Naive thymus-derived CD8-positive, alpha-beta T cell (primary cell): ENCODE measurements at places on chromosomes 6 and 20.

- DNase-seq, result no peak
Observed at GRCh38 chr6:15876406-15876805, 213.6 kb upstream of the DTNBP1 start.

DNA sequence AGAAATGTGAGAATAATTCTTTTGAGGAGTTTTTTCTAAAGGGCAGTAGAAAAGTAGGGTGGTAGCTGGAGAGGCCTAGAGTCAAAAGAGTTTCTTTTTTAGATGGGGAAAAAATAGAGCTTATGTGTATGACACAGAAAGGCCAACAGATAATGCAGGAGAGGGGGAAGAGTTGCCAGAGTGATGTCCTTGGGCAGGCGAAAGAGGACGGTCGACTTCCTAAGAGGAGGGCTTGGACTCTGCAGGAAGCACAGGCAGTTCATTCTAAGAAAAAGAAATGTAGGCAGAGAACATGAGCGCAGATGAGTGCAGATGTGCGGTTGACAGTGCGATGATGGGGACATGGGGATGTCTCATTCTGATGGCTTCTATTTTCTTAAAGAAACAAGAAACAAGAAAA, 68.9 kb downstream of the PAK5 start:
- no peak for DNase-seq

DNA sequence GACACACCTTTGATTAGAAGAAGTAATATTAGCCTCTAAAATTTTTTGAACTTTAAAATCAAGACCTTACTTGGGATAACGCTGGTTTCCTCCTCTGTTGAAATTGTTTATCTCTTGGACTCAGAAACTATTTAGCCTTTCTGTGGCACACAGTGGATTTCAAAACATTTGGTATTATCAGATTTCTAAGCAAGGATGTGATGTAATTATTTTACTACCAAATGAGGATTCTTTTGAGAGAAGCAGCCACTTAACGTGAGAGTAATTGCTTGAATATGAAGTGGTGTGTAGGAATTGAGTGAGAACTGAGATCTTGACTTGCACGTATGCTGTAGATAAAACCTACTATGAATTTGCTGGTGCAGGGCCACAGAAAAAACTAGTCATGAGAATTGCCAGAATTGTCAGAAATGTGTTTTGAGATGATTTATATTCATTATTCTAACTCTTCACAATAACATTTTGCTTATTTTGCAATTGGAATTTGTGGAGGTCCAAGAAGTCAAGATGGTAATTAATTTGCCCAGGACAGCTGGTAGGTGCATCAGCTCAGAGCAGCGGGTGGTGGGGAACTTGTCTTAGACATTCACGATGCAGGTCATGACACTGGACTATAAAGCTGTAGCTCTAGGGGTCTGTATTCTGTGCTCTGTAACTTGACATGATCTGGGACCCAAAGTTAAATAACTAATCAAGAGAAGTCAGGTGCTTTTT, 53.4 kb downstream of the AKAP12 start:
- DNase-seq, result no peak

- DNase-seq, result no peak
Observed at GRCh38 chr6:4138186-4138585, 2.8 kb upstream of the ECI2 start.

GRCh38 chr20:22681591-22682248, 97.3 kb upstream of the FOXA2 start:
- no peak for DNase-seq

DNA sequence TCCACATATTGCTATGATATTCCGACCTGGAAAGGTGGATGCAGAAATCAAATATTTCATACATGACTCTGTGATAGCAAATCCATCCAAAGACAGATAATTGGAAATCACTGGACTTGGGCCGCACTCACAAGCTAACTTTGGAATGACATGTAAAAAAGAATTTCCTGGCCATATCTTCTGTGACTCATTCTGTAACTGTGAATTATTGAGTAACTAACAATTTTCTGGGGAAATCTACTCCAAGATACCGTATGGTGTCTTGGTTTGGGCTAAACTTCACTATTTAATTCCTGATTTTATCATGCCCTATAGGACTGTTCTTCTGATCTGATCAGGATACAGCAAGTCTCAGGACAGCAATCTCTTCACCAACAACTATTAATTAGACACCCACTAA, 92.7 kb upstream of the LY86 start:
- DNase-seq, result no peak

- DNase-seq, result no peak
Observed at GRCh38 chr20:51531141-51531710, 11.3 kb downstream of the NFATC2 start.

- DNase-seq, result no peak
Observed at GRCh38 chr6:160661216-160661615, 2.9 kb downstream of the LPA start.

GRCh38 chr20:2991532-2991931, 51.9 kb upstream of the GNRH2 start:
- DNase-seq, result no peak

- DNase-seq, result no peak
Observed at GRCh38 chr6:113143206-113143605, 713.9 kb upstream of the MARCKS start.

DNA sequence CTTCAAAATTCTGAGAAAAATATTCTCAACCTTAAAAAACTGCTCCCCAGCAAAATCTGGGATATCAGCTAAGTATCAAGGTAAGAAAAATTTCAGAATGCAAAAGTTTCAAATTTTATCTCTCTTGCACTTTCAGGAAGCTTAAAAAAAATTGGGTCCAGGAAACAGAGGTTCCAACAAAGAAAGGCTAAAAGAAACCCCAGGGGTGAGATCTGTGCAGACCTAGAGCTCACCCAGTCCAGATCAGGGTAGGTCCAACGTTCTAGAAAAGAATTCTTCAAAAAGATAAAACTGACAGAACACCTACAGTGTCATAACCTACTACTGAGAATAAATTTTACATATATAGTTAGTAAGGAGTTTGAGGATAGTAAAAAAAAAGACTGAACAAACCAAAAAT, 23.5 kb downstream of the ILRUN start:
- DNase-seq, result no peak

DNA sequence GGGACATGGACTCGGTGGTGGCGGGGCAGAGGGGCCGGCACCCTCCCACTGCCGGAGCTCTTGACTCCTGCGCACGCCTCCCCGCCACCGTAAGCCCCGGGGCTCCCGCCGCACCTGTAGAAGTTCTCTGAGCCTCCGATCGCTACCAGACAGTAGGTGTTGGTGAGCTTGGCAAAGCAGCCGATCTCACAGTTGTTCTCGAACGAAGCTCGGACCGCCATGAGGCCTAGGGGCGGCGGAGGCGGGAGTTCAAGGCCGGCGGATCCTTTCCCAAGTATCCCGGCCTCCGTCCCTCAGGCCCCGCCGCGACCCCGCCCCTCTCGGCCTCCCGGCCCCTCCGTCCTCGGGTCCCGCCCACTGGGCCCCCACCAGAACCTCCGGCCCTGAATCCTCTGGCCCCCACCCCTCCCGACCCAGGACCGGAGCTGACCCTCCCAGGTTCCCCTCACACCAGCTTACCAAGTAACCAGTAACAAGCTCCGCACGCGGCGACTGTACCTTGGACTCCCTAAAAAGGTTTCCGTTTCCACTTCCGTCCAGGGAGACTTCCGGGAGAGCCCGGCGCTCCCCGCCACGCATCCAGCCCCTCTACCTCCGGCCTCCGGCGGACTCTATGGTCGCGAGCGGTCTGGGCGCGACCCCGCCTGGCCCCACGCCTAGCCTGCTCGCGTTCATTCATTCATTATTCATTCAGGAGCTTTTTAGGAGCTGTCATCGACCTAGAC, at the start of gene EIF6:
Gene EIF6, minus strand, starts transcription at position 506 of the 725 bp plus-strand sequence. Its CDS starts 285 bp downstream, at position 221.
- peak; percentile 50 for DNase-seq

DNA sequence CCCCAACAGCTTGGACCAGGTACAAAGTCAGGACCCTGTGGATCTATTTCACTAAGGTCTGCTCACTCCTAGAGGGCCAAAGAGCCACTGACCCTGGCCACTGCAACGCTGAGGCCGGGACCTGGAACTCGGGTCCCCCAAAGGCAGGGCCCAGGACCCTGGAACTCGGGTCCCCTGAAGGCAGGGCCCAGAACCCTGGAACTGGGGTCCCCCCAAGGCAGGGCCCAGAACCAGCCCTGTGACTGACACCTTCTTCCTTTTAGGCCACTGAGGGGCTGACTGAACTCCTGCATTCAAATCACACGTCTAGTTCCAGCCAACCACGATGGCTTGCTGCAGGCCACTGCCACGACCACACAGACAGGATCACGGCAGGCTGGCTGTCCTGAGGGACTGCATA, 9.4 kb downstream of the TCFL5 start:
- no peak for DNase-seq

DNA sequence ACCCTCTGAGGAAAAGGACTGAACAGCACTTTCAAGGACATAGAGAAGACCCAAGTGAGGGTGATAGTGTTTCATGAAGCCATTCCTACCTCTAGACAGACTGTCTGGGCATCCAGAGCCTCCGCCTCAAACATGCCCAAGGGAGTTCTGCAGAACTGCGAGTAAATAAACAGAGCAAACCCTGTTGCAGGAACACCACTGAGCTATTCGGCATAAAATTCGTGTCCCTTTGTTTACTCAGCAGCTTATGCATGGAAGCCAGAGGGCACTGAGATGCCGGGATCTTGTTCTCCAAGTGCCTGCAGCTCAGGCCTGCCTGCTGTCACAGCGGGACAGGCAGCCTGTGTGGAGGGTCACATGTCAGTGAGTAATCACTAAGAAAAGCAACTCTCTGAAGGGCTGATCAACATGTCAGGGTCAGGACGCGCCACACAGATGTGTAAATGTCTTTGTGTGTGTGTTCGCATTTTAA, 164.9 kb upstream of the HEY2 start:
- no peak for DNase-seq

DNA sequence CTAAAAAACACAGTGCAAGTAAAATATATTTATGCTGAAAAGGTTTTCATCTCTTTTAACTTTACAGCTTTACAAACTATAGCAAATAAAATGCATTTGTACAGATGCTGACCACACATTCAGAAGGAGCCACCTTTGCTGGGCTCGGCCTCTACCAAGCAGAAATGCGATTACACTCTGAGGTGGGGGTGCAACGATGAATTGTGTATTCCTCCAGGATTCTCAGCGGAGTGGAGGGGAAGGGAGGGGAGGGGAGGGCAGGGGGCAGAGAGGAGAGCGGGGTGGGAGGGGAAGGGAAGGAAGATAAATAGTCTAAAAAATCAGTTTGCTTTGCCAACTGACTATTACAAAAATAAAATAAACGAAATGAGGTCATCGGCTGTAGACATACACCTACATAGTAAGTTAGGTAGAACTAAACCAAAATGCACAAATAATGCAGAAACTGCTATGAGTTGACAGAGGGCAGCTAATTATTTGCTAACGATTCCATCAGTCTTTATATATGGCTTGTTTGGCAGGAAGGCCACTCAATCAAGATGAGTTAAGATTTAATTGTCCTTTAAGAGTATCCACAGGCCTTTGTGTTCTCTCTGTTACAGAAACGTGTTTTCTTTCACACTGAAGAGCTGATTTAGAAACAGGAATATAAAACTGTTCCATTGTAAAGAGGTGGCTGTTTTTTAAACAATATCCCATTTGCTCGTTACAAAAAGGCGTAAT, 90.1 kb downstream of the TAF4 start:
- DNase-seq, result no peak

DNA sequence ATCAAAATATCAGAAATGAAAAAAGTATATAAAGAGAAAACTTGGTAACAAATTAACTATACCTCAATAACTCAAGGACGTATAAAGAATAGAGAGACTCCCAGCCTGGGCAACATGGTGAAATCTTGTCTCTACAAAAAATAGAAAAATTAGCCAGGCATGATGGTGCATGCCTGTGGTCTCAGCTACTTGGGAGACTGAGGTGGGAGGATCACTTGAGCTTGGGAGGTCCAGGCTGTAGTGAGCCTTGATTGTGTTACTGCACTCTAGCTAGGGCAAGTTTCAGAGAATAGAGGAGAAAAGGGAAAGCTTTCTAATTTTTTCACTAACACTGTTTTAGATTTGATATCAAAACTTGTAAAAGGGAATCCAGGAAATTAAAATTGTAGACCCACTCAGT, 295.9 kb downstream of the GJA1 start:
- no peak for DNase-seq

- no peak for DNase-seq
Observed at GRCh38 chr6:79718509-79719247, 87.5 kb downstream of the SH3BGRL2 start.

- DNase-seq, result no peak
Observed at GRCh38 chr20:11921321-11921720, 3.6 kb downstream of the BTBD3 start.

DNA sequence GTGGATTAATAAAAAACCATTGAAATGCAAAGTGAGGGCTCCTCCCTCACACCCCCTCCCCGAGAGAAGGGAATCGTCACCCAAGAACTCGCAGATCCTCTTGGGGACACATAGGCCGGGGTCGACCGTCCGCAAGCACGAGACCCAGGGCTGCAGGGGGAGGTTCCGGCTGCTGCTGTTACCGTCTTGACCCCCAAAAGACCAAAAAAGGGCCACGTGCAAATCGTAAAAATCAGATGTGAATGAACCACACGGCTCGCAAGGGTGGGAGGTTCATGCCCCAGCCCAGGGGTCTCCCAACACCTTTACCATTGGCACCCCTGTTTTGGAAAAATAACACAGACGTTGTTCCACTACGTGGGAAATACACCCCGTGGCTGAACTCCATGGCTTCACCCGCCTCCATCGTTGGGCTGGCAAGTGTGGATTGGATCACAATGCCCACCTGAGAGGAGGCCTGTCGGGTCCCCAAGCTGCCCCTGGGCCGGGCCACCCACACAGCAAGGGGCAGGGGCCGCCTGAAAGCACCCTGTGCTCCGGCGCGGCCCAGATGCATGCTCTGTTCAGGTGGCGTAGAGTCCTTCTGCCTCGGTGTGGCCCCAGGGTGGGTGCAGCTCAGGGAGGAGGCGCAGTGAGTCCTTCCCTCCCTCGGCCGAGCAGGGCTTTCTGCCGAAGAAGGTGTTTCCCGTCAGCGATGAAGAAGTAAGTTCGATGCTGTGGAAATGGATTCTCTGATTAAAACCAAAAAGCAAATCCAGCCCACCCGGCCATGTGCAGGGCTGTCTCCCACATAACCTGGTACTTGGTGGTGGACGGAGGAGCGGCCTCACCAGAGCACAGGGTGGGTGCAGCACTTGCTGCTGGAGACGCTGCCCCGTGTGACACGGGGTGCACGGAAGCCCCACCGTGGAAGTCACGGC, 85.0 kb downstream of the YTHDF1 start:
- no peak for DNase-seq

DNA sequence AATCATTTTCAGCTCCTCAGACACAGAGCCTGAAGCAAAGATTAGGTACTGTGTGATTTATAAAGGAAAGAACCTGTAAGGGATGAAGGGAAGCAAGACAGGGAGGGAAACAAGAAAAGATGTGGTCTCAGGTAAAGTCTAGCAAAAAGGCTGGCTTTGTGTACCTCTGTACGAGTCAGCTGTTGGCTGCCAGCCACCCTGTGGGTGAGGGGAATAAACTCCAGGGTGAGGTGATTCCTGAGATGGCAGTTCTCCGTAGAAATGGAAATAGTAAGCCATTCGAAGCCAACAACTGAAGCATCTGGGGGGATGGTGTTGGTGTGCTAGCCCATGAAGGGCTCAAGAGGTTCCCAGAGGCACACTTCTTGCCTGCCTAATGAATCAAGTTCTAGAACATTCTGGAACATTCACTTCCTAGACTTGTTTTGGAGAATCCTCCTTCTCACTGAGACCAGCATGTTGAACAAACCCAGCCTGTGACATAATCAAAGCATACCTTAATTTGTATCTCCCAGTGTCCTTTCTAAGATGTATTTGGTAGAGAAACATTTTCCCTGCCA, 10.6 kb upstream of the TTPAL start:
- no peak for DNase-seq
